Right lung (tissue), 10 donors: ENCODE measurements at places on chromosomes 5 and 9.

GRCh38 chr9:70893580-70894122 is 227.8 kb downstream of the TRPM3 start:
- DNase-seq, result no peak

DNA sequence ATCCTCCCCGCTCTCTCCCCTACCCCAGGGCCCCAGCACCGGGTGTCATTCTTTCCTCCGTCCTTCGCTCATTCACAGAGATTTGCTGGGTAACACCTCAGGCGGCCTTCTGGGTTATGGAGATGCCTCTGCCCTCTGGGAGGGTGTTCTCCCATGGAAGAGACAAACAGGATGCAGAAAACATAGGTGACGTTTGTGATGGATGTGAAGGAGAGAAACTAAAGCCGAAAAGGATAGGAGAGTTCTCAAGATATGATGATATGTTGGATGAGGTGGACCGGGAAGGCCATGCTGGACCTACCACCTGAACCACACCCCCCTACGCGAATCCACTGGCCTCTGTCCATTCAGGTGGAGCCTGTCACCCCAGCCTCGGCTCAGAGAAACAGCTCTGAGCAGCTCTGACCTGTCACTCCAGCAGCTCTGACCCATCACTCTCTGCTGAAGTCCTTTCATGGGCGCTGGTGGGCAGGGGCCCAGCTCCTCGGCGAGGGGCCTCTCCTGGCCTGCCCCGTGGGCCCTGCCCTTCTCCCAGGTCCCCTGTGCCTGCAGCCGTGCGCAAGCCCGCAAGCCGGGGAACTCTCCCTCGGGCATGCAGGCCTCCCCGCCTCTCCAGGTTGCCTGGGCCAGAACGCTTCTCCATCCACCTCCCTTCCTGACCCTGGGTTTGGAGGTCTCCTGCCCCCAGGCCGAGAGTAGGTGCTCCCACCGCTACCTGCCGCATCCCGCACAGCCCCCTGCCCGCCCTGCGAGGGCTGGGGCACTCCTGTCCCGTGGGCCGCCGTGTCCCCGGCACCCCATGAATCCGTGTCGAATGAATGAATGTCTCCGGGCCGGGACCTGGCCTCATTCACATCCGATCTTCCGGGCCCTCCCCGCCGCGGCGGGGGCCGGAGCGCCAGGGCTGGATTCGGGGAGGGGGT is 717 bp upstream of the NCS1 start:
- DNase-seq, result no peak

DNA sequence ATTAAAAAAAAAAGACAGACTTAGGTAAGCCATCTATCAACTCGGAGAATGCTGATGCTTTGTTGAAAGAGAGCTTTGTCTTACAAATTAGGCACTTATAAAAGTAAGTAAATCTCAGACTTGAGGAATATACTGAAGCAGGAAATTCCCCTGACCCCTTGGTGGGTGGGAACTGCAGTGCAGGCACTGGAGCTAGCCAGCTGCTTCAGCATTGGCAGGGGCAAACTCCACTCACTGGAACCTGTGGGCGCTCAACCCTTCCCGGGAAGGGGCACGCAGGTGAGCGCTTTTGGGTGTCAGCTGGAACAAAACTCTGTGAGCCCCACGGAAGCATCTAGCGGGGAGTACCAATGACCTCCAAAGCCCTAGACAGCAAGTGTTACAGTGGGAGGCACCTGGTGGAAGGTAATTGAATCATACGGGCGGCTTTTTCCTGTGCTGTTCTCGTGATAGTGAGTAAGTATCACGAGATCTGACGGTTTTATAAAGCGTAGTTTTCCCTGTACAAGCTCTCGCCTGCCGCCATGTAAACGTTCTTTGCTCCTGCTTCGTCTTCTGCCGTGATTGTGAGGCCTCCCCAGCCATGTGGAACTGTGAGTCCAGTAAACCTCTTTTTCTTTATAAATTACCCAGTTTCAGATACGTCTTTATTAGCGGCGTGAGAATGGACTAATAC is 628.0 kb upstream of the CDH18 start:
- DNase-seq, result no peak

- no peak for DNase-seq
These were observed 444.3 kb downstream of the ENC1 start for GRCh38 chr5:74196233-74196632.
